ENCODE measurements at places on chromosomes 6 and 20. TPM values are rescaled to one million over a fixed set of nuclear protein-coding genes. Genes with fewer than 3 reads are reported as not detected.
A peak's percentile ranks its signal among the peaks of the same experiment; 100 is the strongest.

- no peaks in the 10 kb centered on the region for H3K27me3 ChIP-seq
- DNase-seq = no peak
- no peaks in the 10 kb centered on the region for H3K4me1 ChIP-seq
- no peak overlapping the region for H3K4me3 ChIP-seq
These were observed 785.6 kb downstream of the QKI start for GRCh38 chr6:164200071-164200470.

Gene CDSN
- total RNA-seq = not detected

Gene LY6G6F
- total RNA-seq = not detected

DNA sequence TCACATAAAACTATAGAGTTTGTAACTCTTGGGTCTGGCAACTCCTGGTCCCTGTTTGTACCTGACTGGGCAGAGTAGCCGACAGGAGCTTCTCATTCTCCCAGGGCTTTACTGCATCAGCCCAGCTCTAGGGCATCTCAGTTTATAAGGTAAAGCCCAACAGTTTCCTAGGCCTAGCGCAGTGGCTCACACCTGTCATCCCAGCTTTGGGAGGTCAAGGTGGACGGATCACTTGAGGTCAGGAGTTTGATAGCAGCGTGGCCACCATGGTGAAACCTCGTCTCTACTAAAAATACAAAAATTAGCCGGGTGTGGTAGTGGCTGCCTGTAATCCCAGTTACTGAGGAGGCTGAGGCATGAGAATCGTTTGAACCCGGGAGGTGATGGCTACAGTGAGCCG is 47.8 kb downstream of the ATP9A start:
- H3K36me3 ChIP-seq = no peaks in the 10 kb centered on the region
- H3K27ac ChIP-seq = no peak overlapping the region
- peaks cover 5% of the 10 kb centered on the region for H3K4me1 ChIP-seq
- DNase-seq = no peak

DNA sequence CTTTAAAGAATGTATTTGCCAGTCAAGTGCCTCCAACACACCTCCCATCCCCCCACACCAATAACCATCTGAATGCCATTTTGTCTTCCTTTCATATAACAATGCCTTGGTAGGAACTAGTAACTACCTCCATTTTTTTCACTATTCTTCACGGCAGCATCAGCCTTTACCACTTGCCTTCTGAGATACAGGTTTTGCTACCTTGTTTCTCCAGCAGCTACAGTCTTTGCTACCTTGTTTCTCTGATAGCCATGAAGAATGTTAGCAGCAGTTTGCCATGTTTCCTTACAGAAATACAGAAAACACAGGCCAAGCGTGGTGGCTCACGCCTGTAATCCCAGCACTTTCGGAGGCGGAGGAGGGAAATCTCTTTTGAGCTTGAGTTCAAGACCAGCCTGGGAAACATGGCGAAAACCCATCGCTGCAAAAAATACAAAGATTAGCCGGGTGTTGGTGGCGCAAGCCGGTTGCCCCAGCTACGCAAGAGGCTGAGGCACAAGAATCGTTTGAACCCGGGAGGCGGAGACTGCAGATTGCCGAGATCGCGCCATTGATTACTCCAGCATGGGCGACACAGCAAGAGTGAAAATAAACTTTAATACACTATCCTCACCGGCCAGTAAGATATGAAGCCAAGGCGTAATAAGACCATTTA is 100.9 kb downstream of the HFE start:
- DNase-seq = peak; percentile 60
- H3K4me3 ChIP-seq = peak overlapping the region; percentile 51
- H3K27me3 ChIP-seq = no peaks in the 10 kb centered on the region
- H3K36me3 ChIP-seq = no peaks in the 10 kb centered on the region
- peaks cover 8% of the 10 kb centered on the region for H3K4me1 ChIP-seq

DNA sequence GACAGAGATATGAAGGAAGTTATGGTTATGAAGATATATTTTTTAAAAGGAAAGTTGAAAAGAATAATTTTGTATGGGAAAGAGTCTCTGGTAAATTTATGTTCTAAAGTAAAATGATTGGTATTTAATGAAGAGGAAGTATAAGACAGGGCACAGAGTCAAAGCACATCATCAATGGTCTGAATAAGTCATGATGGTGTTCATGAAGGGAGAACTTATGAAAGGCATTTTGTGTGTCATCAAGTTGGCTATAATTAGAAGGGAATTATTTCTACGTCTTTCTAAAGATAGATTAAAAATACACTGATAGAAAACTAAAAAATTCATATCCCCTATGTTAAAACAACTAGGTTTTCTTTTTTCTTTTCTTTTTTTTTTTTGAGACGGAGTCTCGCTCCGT is 21.4 kb upstream of the SNAI1 start:
- H3K4me1 ChIP-seq = peaks cover 6% of the 10 kb centered on the region
- no peak overlapping the region for H3K27ac ChIP-seq
- no peak for DNase-seq
- H3K36me3 ChIP-seq = no peaks in the 10 kb centered on the region
- H3K4me3 ChIP-seq = no peak overlapping the region

DNA sequence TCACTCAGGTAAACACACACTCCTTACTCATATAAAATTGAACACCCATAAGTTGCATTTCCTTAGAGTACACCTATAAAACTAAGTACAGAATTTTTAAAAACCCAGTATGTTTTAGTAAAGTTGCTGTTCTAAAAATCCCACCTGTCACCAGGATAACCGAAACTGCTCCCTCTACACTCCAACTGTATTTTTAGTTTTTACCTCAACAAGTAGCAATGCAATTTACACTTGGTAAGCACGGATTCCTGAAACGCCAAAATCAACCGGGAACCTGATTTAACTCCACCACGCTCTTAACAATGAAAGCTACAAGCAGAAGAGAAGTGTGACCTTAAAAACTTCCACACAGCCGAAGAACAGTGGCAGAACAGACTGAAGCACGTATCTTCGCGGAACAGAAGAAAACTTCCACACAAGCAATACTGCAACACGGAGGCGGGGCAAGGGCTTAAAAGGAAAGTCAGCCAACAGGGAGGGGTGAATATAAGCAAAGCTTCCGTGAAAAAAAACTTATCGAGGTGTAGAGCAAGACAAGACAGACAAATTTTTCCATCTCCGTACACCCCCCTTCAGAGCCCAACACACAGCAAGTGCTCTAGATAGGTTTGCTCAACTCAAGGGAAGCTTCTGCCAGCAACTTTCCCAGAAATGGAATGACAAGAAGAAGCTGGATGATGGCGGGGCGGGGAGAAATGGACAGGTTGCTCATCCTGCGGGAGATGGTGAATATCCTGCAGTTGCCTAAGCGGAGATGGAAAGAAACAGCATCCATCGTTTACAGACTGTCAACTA is 1.4 kb downstream of the STAU1 start:
- H3K4me3 ChIP-seq = peak overlapping the region; percentile 58
- no peaks in the 10 kb centered on the region for H3K27me3 ChIP-seq
- no peaks in the 10 kb centered on the region for H3K36me3 ChIP-seq
- DNase-seq = peak; percentile 81

GRCh38 chr6:41579088-41579610 is 33.0 kb downstream of the FOXP4 start:
- H3K27me3 ChIP-seq = no peaks in the 10 kb centered on the region
- H3K4me3 ChIP-seq = no peak overlapping the region
- peak overlapping the region; percentile 80 for H3K27ac ChIP-seq
- no peak for DNase-seq

DNA sequence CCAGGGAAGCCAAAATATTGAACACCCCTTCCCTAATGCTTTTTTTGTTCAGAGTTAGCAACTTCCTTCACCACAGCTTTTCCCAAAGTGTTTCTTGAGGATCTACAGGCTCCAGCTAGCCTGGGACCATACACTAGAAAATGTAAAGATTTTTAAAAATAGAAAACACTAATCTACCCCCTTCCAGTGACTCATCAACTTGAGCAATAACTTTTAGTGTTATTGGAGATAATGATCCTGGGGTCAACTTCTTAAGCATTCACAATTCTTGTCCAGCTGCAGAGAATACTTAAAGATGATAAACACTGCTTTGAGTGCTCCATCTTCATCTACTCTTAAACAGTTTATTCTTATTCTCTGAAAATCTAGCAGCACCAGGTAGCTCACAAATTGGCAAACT is 131.6 kb downstream of the COL9A1 start:
- H3K4me3 ChIP-seq = no peak overlapping the region
- no peak for DNase-seq
- H3K4me1 ChIP-seq = no peaks in the 10 kb centered on the region
- peaks cover 3% of the 10 kb centered on the region for H3K27me3 ChIP-seq

GRCh38 chr20:48057251-48057650 is 272.0 kb upstream of the SULF2 start:
- H3K4me3 ChIP-seq = no peak overlapping the region
- no peaks in the 10 kb centered on the region for H3K36me3 ChIP-seq
- peaks cover 1% of the 10 kb centered on the region for H3K4me1 ChIP-seq
- no peak for DNase-seq
- H3K27ac ChIP-seq = no peak overlapping the region

DNA sequence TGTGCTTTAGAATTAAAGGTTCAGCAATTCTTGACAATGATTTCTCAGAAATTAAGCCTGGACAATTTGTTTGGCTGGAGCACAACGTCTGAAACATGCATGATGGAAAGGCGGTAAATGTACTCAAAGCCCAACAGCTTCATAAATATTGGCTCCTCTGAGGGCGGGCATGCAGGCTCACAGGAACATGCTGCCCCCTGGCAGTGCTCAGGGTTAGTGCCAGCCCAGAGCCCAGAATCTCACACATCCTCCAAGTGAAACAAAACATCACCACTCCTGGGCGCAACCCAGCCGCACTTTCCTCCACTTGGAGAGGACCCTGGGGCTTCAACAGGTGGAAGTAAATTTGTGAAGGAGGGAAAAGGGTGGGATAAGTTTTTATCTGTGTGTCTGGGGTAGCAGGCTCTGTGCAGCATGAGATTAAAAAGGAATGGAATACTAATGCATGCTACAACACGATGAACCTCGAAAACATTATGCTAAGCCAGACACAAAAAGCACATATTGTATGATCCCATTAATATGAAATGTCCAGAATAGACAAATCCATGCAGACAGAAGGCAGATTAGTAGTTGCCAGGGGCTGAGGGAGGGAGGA is 54.1 kb upstream of the PTPRT start:
- H3K4me3 ChIP-seq = no peak overlapping the region
- H3K27ac ChIP-seq = no peak overlapping the region
- no peaks in the 10 kb centered on the region for H3K27me3 ChIP-seq

Gene TRAPPC3L
- not detected for total RNA-seq

- DNase-seq = no peak
- no peaks in the 10 kb centered on the region for H3K36me3 ChIP-seq
- H3K27ac ChIP-seq = peak overlapping the region; percentile 68
- no peaks in the 10 kb centered on the region for H3K27me3 ChIP-seq
- no peak overlapping the region for H3K4me3 ChIP-seq
- H3K4me1 ChIP-seq = peaks cover 38% of the 10 kb centered on the region
These were observed 173.4 kb upstream of the MYLIP start for GRCh38 chr6:15955484-15955883.

DNA sequence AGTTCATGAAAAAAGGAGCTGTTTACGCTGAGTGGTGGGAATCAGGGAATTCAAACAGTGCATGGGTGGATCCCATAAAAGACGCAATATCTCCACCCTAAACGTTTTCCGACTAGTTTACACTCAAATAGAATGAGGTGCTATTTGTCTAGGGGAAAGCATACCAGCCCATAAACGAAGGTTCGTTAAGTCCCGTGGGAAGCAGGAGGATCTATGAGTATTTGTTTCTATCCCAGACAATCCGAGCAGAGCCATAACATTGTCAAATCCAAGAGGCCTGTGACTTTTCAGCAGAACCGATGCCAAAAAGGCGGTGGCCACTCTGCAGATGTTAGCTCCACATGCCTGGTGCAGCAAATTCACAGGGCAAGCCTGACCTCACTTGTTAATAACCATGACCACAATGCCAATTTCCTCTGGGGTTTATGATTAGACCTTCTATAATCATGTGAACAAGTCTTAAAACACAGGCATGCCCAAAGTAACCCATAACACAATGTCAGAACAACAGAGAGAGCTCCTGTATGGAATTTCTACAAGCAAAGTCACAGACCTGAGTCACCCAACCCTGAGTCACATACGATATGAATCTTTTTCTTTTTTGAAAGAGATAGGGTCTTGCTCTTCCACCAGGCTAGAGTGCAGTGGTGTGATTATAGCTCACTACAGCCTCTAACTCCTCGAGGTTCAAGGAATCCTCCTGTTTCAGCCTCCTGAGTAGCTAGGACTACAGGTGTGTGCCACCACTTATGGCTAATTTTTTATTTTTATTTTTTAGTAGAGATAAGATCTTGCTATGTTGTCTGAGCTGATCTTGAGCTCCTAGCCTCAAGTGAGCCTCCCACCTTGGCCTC is 123.3 kb downstream of the KIF13A start:
- DNase-seq = no peak
- no peaks in the 10 kb centered on the region for H3K27me3 ChIP-seq
- peaks cover 21% of the 10 kb centered on the region for H3K4me1 ChIP-seq
- no peaks in the 10 kb centered on the region for H3K36me3 ChIP-seq
- H3K4me3 ChIP-seq = no peak overlapping the region
- H3K27ac ChIP-seq = peak overlapping the region; percentile 77

GRCh38 chr20:38138086-38138778 is 26.8 kb downstream of the TGM2 start:
- H3K4me1 ChIP-seq = peaks cover 19% of the 10 kb centered on the region
- no peak for DNase-seq
- H3K27me3 ChIP-seq = no peaks in the 10 kb centered on the region
- no peaks in the 10 kb centered on the region for H3K36me3 ChIP-seq
- H3K4me3 ChIP-seq = no peak overlapping the region
- no peak overlapping the region for H3K27ac ChIP-seq

DNA sequence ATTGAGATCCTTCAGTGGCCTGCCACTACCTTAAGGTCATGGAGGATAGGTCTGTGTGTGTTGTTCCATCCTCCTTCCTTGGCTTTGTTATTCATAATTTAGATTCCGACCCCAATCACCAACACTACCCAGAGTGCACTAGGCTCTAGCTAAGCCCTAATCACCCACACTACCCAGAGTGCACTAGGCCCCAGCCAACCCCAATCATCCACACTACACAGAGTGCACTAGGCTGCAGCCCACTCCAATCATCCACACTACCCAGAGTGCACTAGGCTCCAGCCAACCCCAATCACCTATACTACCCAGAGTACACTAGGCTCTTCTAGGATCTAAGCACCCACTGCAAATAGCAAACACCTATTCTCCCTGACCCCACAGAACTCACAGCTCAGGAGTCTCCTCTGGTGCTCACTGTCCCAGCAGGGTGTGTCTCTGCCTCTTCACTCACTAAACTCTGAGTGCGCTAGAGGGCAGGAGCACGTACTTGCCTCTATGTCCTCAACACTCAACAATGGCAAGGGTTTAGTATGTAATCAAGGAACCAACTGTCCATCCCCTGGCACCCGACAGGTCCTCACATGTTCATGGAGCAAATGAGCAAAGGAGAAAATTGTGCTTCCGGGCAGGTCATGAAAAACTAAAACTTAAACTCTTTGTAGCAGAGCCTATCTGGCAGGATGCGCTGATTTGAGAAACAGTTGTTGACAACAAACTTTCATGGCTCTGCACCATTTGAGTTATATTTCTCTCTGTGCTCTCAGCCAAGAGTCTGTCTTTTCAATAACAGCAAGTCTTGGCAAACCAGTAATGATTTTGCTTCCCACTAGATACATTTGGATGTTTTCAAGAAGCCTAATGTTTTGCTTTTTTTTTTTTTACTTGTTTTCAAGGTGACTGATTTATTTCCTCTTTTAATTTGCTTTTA is 54.3 kb downstream of the SLC22A23 start:
- H3K27ac ChIP-seq = peak overlapping the region; percentile 78
- H3K36me3 ChIP-seq = no peaks in the 10 kb centered on the region
- H3K4me1 ChIP-seq = peaks cover 60% of the 10 kb centered on the region
- DNase-seq = no peak
- H3K27me3 ChIP-seq = no peaks in the 10 kb centered on the region

Gene SLC35D3
- total RNA-seq = not detected
